ENCODE measurements at places on chromosomes 5 and 9.

- peak; percentile 54 for DNase-seq
These were observed 937 bp upstream of the SLC26A2 start for GRCh38 chr5:149959406-149960236.

DNA sequence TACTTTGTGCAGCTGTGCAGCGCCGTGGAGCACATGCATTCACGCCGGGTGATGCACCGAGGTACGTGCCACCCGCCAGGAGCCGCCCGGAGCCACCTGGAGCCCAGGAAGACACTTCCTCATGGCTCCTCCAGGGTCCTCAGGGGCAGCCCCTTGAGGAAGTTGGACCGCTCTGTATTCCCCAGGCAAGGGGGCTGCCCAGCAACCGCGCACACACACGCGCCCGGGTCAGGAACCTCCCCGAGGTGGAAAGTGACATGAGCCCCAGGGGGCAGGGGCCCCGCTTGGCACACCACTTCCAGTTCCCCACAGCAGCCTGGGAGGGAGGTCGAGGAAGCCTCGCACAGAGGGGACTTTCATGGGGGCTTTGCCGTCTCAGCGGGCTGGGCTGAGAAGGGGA, 68.6 kb downstream of the NEK6 start:
- no peak for DNase-seq

GRCh38 chr5:81854485-81854884, 103.6 kb upstream of the SSBP2 start:
- no peak for DNase-seq

DNA sequence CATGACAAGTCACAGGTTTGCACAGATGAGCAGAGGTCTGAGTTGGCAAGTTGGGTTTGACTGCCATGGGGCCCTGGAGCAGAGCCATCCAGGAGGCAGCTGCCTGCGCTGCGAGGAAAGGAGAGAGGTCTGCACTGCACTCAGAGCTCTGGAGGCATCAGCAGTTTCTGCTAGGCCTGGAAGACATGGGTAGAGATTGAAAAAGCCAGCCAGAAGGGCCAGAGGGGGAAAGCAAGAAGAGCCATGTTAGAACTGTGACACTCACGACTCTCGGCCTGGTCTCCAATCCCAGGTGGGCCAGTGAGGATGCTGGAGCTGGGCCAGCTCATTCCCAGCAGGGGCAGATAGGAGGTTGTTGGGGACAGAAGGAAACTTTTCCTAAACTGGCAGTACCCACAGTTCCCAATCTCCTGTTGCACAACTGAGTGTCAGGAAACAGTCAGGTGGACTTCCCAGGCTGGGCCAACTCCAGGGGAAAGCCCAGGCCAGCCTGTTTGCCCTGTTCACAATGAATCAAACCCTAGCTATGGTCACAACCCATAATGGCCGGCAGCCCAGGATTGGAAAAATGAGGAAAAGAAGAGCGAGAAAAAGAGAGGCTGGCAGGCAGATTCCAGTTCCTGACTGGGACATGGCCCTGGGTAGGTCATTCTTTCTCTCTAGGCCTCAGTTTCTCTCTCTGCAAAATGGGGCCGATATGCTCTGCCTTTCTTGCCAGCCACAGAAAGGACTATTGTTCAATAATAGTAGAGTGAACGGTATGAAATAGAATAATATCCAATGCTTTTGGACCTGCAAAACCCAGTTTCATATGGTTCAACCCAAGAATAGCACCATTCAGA, 7.8 kb upstream of the ORM1 start:
- DNase-seq = no peak

Data from fibroblast of the conjunctiva (primary cell).